Left lobe of liver (tissue), 2 donors: ENCODE measurements at places on chromosomes 12 and 14.
A peak's percentile ranks its signal among the peaks of the same experiment; 100 is the strongest.

DNA sequence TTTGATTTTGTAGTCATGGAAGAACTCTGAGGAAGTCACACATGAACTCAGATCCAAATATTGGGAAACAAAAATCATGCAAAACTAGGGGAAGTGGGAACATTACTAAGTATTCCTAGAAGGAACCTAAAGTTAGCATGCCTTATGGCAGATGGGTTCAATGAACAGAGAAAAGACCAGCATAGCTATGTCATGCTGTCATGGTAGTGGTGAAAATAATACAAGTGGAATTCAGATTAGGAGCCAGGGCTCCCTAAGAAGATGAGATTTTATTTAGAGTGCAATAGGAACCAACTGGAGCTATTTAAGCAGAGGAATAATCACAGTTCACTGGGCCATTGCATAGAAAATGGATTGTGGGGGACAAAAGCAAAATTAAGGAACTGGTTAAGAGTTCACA is 134.0 kb downstream of the DIO2 start:
- no peak for DNase-seq

DNA sequence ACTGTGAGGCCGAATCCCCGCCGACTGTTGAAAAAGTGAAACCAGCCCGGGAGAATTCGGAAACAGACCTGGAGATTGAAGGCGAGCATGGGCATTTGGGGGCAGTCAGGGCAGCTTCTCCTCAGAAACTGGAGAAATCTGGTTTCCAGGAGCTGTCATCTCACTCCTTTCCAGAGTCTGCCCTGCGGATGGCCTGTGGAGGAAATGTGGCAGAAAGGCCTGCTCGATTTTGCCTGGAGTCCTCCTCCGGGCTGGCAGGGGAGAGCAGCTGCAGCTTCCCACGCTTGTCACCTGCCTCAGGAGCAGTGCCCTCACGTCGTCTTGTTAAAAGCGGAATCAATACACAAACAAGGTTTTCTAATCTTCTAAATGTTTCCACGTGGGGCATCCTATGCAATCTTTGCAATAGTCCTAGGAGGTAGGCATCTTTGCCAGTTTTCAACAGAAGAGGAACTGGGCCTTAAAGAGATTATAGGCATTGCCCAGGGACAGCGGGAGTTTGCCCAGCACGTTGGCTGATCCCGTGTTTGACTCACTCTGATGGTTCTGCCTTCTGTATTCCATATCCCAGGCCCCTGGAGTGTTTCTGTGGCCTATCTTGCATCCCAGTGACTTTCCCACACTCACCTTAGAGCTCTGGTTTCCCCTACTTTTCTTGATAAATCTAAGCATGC is 2.3 kb downstream of the LRRC74A start:
- no peak for DNase-seq

DNA sequence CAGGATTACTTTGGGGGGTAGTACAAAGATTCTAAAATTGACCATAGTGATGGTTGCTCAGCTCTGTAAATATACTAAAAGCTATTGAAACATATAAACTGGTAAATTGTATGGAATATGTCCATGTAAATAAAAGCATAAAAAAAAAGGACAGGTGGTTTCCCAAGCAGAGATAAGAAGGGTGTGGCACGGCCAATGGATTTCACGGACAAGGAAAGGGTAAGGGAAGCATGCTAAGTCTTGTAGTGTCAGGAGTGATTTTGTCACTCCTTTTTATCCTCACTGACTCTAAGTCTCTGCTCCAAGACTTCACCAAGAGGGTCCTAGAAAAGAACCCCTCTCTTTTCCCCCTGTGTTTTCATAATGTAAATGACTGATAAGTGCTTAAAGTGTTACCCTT is 229.2 kb downstream of the SPTSSA start:
- DNase-seq, result no peak

DNA sequence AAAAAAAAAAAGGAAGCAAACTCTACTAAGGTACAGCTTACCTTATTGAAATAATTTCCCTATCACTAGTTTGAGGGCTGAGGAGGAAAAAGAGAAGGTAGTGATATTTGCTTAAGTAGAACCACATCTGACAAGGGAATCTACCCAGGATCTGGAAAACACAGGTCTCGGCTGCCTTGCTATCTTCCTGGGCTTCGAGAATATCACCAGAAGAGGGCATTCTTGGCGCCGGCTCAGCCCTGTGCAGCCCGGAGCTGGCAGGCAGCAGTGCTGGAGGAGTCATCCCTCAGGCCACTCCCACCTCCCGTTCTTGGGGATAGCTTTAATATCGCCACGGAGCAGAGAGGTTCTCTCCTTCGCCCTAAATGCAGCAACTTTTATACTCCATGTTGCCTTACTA is 1181.2 kb downstream of the VRK1 start:
- peak; percentile 48 for DNase-seq

- no peak for DNase-seq
These were observed 21.0 kb upstream of the ITPR2 start for GRCh38 chr12:26854031-26854390.

DNA sequence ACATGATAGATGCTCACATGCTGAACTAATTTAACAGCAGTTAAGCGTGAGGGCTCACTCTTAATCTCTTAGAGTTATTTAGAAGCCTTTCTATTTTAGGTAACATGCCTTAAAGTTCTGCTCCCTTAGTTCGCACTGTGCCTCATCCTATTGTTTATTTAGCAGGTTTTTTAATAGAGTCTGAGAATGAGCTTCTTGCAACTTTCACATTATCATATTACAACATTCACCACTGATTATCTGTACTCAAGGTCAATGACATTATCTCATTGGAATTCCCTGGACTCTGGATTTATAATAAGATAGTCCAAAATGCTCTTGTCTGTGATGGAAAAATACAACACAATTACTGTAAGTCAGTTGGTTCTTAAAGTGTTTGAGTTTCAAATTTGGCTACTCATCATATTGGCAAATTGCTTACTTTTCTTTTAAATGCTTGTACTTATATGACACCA is 183.6 kb upstream of the SLC38A2 start:
- no peak for DNase-seq

GRCh38 chr12:119157528-119157927 is 21.2 kb upstream of the HSPB8 start:
- DNase-seq, result no peak
